ENCODE measurements at places on chromosomes 6 and 20.

GRCh38 chr20:23782366-23782983, 31.7 kb upstream of the CST1 start:
- DNase-seq, result peak; percentile 48

DNA sequence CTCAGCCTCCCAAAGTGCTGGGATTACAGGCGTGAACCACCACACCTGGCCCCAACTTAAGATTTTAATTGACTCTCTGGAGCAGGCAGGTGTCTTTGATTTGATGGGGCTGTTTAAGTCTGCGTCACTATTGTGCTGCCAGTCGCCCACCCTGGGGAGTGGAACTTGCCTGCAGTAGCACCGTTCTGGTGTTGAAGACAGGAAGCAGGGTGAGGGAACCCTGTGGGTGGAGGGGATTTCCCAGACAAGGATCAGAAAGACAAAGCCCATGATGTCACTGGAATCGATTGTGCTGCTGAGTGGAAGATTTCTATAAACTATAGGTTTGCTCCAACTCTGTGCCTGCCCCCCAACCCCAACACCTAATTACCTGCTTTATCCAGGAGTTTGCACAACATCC, 11.0 kb downstream of the ALDH8A1 start:
- no peak for DNase-seq

GRCh38 chr6:23940466-23940865, 185.5 kb upstream of the NRSN1 start:
- DNase-seq, result no peak

DNA sequence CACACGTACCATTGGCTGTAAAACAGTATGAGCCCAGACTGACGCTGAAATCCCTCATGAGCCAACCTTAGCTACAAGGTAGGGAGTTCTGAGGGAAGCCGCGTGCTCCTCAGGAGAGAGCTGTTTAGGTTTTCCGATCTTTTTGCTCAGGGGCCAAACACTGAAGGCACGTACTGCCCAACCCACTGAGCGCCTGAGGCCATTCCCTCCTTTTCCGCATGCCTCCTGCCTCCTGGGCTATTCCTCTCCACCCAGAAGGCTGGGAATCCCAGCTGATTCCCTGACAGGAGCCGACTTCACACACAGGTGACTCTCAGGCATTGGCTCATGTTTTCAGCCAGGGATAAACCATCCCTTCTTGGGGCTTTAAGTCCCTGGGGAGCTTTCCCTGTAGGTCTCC, 5.4 kb upstream of the FAM83D start:
- DNase-seq, result no peak

- DNase-seq, result no peak
Measured at GRCh38 chr6:75291331-75291730, 6.7 kb upstream of the TMEM30A start.

- DNase-seq, result peak; percentile 71
Measured at GRCh38 chr20:57180954-57181353, 85.5 kb downstream of the BMP7 start.

- DNase-seq, result no peak
Measured at GRCh38 chr20:58586565-58587093, 64.5 kb upstream of the STX16 start.
